Activated T-cell treated with anti-CD3 and anti-CD28 coated beads, Interleukin-2, amount 50 U/mL, for 4 hours (primary cell): ENCODE measurements at places on chromosomes 2 and 18. TPM values are rescaled to one million over a fixed set of nuclear protein-coding genes. Genes with fewer than 3 reads are reported as not detected.

ALPG gene
- total RNA-seq = not detected

SCN2A gene
- total RNA-seq = not detected

FHOD3 gene
- total RNA-seq = not detected

FZD7 gene
- total RNA-seq = 0.20 TPM

- no peak for DNase-seq
Measured at GRCh38 chr18:79487183-79487800, 91.6 kb downstream of the NFATC1 start.

- DNase-seq = no peak
Measured at GRCh38 chr2:67725731-67726130, 328.6 kb downstream of the ETAA1 start.

DNA sequence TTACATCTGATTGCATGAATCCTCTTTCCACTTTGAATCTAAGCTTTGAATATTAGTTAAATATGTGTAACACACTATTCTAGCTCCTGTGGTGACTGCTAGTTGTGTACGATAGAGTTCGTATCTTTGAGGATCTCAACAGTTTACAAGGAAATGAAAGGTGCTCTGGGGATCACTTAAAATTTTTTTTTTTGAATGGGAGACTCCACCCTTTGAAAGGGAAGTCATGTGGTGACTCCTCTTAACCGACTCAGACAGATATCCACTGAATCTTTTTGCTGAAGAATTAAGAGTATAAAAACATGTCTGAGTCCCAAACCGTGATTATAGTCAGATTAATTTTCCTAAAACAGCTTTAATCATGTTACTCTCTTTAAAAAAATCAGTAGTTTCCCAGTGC, 4.0 kb downstream of the CLIP4 start:
- DNase-seq = no peak

- no peak for DNase-seq
Measured at GRCh38 chr18:21241301-21242048, 557 bp upstream of the GREB1L start.

GRCh38 chr2:25374827-25375226, 33.1 kb upstream of the DNMT3A start:
- DNase-seq = no peak

GRCh38 chr2:105731511-105731910, 13.2 kb upstream of the NCK2 start:
- DNase-seq = no peak

DNA sequence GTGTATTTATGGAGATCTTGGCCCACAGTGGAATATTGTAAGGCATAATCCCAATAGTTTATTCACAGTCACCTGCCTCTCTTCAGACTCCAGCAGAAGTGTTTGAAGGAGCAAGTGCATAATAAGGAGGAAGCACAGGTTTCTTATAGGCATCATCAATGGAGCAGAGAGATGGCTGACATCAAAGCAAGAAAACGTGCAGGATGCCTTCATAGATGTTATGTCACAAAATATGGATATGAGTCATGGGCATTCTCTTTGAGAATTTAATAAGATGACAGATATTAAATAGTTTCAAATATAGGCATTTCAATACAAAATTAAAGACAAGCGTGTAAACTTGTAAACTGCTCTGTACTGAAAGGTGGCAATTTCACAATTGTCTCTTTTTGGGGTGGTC, 4.0 kb upstream of the RND3 start:
- no peak for DNase-seq

GRCh38 chr18:46877329-46877987, 39.8 kb downstream of the PIAS2 start:
- DNase-seq = no peak

GRCh38 chr2:124316881-124317605, 292.0 kb downstream of the CNTNAP5 start:
- DNase-seq = no peak

DNA sequence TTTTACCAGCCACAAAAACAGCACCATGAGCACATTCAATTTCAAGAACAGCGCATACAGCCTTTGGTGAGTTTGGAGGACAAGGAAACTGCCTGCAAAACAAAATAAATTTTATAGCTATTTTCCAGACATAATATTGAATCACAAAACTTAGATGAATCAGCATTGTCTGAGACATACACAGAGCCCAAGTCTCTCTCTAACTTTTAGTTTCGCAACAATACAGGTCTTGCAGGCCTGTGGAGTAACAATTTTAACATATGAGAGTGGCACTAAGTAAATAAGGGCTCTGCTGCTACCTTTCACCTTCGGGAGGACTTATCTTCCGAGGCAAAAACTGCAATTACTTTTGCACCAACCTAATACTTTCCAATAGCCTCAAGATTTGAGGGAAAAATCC, 56.1 kb upstream of the PEX13 start:
- no peak for DNase-seq

- DNase-seq = no peak
Measured at GRCh38 chr2:28344756-28345373, 47.8 kb upstream of the FOSL2 start.

GRCh38 chr18:33470216-33470615, 29.7 kb upstream of the CCDC178 start:
- no peak for DNase-seq

DNA sequence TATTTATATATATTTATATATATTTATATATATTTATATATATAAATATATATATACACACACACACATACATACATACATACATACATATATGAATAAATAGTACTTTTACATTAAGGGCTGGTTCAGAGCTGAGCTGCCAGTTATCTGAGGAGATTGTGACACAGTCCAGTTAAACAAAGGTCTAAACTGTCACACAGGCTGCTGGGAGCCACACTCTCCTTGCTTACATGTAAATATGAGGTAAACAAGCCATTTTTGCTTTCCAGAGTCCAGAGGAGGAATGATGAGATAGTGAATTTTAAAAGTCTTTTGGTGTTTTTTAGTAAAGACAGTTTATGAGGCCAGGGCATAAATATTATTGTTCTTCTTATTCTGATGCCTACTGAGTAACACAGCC, 377.5 kb upstream of the PIK3C3 start:
- DNase-seq = no peak

GRCh38 chr18:79517341-79517740, 121.6 kb downstream of the NFATC1 start:
- DNase-seq = no peak
